ENCODE measurements at places on chromosomes 6 and 20.

- peak; percentile 95 for DNase-seq
These were observed 99.4 kb downstream of the ASXL1 start for GRCh38 chr20:32457479-32457986.

DNA sequence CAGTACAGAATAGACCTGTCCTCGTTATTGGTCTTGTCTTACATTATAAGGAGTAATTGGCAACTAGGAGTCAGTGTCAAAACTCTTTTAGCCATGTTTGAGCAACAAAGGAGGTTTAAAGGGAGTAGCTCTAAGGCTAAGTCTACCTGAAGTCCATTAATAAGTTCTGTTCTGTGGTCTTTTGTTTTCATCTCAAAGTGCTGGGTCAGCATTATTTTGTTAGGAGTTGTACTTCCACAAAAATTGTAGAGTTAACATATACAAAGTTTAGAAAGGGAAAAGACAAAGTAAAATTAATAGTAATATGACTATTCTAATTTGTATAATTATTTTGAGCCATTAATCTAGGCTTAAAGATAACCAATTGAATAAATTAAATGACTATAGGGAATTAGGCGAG is 12.7 kb upstream of the SENP6 start:
- DNase-seq = no peak

GRCh38 chr20:5170341-5170740 is 43.5 kb downstream of the CDS2 start:
- no peak for DNase-seq

DNA sequence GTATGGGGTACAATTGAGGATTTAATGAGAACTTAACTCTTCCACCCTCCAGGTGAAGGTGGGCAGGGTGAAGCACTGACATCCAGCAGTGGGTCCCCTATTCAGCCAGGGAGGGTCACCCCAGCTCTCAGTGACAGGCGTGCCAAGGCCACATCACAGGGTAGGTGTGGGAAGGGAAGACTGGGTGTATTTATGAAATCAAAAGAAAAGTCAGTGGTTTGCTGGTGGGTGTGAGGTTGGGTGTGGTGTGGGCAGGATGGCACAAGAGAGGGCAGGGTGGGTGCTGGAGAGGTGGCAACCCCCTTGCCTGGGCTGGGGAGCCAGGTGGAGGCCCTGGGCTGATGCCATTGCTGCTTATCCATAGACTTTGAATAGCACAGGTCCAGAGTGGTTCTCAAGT is 16.6 kb downstream of the SYNDIG1 start:
- no peak for DNase-seq

- no peak for DNase-seq
These were observed 2.8 kb downstream of the RING1 start for GRCh38 chr6:33211136-33211535.

DNA sequence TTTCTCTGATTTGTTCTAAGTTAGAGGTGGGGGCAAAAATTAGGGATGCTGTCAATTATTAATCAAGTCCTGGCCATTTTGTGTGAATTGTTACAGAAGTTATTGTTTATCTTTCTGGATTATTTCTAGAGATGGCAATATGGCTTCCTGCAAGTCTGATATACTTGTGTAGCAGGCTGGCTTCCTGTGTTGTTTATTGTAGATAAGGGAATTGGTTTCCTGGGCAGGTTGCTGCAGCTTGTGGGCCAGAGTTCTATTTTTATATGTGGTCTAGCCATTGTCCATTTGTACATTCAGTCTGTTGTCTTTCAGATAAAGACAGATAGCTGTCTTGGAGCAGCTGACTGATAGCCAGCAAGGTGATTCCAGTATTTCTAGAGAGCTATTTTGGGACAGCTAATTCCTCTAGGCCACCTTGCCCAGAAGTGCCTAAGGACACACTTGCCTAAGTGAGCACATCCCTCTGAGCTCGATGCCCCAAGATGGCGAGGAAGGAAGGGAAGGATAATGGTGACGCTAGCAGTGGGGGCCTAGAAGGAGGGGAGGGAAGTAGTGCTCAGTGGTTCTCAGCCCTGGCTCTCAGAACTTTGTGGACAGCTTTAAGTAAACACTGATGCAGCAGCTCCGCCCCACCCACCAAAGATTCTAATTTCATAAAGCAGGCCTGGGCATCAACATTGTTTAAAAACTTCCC is 25.5 kb downstream of the DDO start:
- DNase-seq = no peak

- DNase-seq = no peak
These were observed 161.8 kb downstream of the BTBD3 start for GRCh38 chr20:12079490-12079889.

GRCh38 chr6:43274127-43274915 is 23.7 kb upstream of the SLC22A7 start:
- DNase-seq = no peak

- no peak for DNase-seq
These were observed 70.6 kb upstream of the CNR1 start for GRCh38 chr6:88236612-88237360.

DNA sequence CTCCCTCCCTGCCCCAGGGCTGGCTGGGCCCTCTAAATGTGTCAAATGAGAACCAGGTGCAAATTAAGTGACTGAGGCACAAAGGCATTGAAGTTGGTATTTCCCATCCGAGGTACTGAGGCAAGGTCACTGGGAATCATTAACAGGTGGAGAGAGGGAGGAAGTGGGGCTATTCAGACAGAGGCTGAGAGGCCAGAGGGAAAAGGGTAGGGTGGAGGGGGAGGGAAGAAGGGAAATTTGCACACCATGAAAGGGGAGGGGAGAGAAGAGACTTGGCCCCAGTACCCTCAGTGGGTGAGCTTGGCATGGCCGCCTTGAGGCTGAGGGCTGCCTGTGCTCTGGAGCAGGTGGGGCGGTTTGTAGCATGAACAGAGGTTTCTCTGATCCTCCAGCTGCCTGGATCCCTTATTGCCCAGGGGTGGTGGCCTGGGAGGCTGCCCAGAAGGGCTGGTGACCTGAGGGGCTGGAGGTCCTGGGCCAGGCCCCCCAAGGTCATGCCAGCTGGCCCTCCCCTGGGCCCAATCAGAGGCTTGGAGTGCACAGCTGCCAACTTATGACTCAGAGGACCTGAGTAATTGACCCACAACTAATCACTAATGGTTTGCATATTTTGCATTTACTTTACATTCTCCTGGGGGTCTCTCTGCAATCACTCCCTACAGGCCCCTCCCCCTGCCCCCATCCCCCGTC is 40.3 kb upstream of the ZFAND3 start:
- no peak for DNase-seq

GRCh38 chr20:44133424-44133823 is 53.6 kb downstream of the JPH2 start:
- no peak for DNase-seq

DNA sequence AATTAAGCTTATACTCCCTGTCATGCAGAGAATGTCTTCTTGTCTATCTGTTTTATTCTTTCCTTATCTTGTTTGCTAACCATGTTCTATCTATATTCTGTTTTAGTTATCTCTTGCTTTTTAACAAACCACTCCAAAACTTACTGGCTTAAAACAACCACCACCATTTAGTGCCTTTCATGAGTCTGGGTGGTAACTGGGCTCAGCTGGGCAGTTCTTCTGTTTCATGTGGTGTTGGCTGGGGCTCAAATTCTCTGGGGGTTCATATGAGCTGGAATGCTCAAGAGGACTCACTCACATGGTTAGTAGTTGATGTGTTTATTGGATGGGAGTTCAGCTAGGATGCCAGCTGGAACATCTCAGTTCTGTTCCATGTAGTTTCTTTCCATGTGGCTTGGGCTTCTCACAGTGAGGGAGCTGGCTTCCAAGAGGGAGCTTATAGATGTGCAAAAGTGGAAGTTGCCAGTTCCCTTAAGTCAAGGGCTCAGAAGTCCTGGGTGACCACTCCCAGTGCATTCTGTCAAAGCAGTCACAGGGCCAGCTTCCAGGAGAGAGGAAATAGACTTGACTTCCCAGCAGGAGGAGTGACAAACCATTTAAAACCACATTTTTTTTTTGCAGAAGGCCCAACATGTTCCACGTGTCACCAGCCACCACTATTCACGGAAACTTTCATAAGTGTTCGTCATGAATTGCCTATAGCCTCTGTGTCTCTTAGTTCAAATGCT is 70.4 kb downstream of the PLCB4 start:
- DNase-seq = no peak

DNA sequence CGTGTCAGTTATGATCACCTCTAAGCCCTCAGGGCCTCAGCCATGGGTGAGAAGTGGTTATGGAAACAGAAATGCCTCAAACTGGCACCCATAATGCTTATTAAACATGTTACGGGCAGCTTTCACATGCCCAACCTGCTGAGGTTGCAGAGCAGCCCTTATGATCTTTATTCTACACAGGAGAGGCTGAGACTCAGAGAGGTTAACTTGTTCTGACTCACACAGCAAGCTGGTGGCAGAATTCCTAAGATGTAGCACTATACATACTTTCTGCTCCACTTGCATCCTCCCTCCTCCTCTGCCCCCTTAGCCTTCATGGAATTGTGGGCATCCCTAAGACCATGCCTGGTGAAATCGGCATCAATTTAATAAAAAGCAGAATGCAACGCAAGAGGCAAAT is 34.7 kb upstream of the IGF2R start:
- no peak for DNase-seq

GRCh38 chr20:35823147-35823546 is 51.3 kb downstream of the PHF20 start:
- DNase-seq = no peak

GRCh38 chr20:54608039-54608745 is 132.8 kb downstream of the DOK5 start:
- DNase-seq = no peak

DNA sequence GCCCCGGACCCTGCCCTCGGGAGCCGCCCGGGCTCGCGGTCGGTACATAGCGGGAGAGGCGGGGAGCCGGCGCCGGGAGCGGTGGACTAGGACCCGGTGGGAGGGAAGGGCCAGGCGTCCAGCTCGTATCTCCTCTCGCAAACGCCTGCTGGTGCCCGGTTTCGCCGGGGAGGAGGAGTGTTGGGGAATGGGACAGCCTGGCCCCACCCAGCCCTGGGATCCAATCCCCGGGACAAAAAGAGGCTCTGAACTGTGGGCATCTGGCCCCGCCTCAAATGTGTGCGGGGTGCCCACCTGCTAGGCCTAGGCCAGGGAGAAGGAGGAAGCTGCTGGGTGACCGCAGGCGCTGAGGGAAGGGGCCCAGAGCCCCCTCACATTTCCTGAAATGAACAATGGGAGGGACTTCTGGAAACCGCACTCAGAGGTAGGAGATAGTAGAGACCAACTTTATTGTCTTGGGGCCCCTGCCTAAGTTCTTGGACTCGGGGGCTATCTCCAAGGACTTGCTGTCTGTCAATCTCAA is at the start of gene KCNK17:
Gene KCNK17, minus strand, starts transcription at position 147 of the 523 bp plus-strand sequence. Its CDS starts 99 bp downstream, at position 48.
- DNase-seq = no peak

GRCh38 chr6:132484680-132485018 is 28.3 kb downstream of the STX7 start:
- DNase-seq = no peak

DNA sequence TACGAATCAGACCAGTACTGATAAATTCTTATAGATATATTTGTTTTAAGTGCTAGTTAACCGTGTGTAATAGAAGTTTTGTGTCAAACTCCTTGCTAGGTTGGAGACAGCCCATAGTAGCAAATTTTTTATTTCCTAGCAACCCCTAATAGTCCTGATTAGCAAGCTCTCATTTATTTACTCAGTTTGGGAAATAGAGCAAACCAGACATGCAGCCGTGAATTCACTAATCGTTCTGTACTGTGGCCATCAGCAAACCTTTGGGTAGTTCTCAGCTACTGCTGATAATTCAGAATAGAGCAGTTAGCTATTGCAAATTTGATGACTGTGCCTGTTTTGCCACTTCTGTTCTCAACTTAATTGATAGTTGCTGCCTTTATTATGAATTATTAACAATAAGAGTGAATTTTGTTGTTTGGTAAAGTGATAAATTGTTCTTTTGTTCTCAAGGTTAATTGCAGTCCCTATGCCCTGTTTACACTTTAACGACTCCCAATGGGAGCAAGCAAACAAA is 215.8 kb downstream of the GRM1 start:
- no peak for DNase-seq

DNA sequence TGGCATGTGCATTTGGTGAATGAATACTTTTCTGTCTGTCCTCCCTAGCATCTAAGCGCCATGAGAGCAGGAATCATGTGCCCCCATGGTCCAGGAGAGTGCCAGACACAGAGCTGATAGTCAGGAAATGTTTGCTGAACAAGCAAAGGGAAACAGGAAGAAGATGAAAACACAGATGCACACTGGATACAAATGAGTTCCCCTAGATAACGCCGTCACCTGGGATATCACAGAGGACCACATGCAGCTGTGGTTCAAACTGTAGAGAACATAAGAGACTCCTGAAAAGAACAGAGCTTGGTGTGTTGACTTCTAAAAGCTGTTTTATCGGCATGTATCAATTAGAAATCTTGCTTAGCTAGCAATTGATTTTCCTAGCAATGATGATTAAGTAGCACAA is 293.7 kb downstream of the BTBD3 start:
- no peak for DNase-seq

GRCh38 chr20:62015540-62016288 is 50.0 kb downstream of the TAF4 start:
- DNase-seq = no peak

DNA sequence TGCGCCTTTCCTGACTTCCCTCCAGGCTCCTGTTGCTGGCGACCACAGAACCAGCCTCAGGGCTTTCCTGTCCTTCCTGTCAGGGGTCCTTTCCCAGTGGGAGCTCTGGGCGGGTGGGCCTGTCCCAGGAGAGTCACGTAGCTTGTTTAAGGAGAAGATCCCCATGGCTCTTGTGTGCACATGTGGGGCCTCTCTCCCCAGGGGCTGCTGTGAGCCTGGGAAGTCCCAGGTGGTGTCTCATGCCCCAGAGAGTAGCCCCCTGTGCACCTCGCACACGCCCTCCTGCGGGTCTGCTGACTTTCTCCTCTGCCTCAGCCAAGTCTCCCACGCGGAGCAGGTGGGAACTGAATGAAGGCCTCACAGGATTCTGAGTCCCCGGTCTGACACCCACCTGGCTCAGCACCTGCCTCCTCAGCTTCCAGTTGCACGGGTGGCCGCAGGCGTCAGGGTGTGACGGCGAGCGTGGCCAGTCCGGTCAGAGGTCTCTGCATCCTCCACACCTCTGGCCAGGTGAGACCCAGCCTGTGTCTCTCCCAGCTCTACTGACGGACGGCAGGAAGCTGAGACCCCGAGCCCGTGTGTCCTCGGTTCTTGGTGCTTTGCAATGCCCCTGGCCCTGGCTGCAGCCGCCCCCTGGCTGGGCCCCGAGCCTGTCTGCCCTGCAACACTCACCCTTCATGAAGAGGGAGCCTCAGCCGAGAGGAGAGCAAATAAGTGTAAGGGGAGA is 5.6 kb upstream of the NKAIN4 start:
- no peak for DNase-seq

GRCh38 chr6:157893238-157893637 is 70.2 kb downstream of the SNX9 start:
- DNase-seq = no peak

- peak; percentile 24 for DNase-seq
These were observed 19.9 kb downstream of the CAP2 start for GRCh38 chr6:17413313-17413750.

DNA sequence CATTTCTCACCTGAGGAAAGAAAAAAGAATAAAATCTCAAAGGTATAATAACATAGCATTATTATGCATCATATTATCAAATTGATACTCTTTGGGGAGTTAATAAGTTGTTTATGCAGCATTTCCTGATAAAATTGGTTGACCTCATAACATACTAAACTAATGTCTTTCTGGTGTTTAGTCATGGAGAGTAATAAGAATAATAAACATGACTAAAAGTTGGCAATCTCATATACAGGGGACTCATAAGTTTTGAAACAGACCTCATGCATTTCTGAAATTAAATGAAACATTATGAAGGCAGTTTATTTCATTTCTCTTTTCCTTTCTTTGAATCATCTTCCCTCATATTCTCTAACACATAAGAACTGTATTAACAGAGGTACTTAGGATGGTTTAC is 60.5 kb upstream of the PRDM1 start:
- DNase-seq = peak; percentile 13
